ENCODE measurements at places on chromosomes 1 and 21. TPM values are rescaled to one million over a fixed set of nuclear protein-coding genes. Genes with fewer than 3 reads are reported as not detected.

HPDL gene
- total RNA-seq, result 3.1 TPM

CDA gene
- total RNA-seq, result 3.1 TPM

LHX8 gene
- not detected for total RNA-seq

HHIPL2 gene
- 0.08 TPM for total RNA-seq

PRRX1 gene
- 2.9 TPM for total RNA-seq

HEYL gene
- total RNA-seq, result 4.8 TPM

ASPM gene
- total RNA-seq, result 4.5 TPM

ARHGEF16 gene
- 31.5 TPM for total RNA-seq

IL23R gene
- not detected for total RNA-seq

CR1L gene
- total RNA-seq, result not detected

HS2ST1 gene
- total RNA-seq, result 13.4 TPM

ORC1 gene
- 2.2 TPM for total RNA-seq

SEMA6C gene
- total RNA-seq, result 9.9 TPM

GGPS1 gene
- total RNA-seq, result 30.5 TPM

RGS1 gene
- not detected for total RNA-seq

KIF14 gene
- total RNA-seq, result 2.0 TPM

EDARADD gene
- total RNA-seq, result 4.7 TPM

IL19 gene
- total RNA-seq, result not detected

RBBP4 gene
- total RNA-seq, result 216 TPM

COA7 gene
- total RNA-seq, result 13.0 TPM

ATP1A4 gene
- not detected for total RNA-seq

RCSD1 gene
- 0.21 TPM for total RNA-seq

USP24 gene
- 27.2 TPM for total RNA-seq

SPRR3 gene
- not detected for total RNA-seq

DNAJC28 gene
- 2.4 TPM for total RNA-seq

UTP25 gene
- total RNA-seq, result 14.6 TPM

CEP350 gene
- total RNA-seq, result 24.9 TPM

LCE1D gene
- total RNA-seq, result not detected

NPHS2 gene
- total RNA-seq, result 2.5 TPM

CCT3 gene
- total RNA-seq, result 303 TPM

ACKR1 gene
- total RNA-seq, result not detected

ITGB2 gene
- total RNA-seq, result 9.1 TPM

GIPC2 gene
- 1.5 TPM for total RNA-seq

LSS gene
- total RNA-seq, result 74.5 TPM

Data from kidney epithelial cell (primary cell).